8988T (cell line): ENCODE measurements at places on chromosomes 2 and 18.
A peak's percentile ranks its signal among the peaks of the same experiment; 100 is the strongest.

GRCh38 chr2:152189622-152190495, 14.3 kb upstream of the STAM2 start:
- no peak for DNase-seq

DNA sequence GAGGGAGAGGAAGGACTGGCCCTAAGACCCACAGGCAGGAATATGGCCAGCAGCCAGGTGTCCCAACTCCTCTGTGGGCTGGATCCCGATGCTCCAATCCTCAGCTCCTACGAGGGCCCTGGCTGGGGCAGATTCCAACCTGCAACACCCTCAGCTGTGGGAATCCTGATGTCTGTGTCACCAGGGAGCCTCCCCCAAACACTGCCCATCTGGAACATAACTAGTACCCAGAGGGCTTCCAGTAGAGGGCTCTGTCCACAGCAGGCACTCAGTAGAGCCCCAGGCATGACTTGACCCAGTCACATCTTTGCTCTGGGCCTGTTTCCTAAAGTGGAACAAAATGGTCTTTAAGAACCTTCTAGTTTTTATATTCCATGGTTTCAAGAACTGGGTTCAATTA, 20.6 kb upstream of the LOXHD1 start:
- DNase-seq, result peak; percentile 63

DNA sequence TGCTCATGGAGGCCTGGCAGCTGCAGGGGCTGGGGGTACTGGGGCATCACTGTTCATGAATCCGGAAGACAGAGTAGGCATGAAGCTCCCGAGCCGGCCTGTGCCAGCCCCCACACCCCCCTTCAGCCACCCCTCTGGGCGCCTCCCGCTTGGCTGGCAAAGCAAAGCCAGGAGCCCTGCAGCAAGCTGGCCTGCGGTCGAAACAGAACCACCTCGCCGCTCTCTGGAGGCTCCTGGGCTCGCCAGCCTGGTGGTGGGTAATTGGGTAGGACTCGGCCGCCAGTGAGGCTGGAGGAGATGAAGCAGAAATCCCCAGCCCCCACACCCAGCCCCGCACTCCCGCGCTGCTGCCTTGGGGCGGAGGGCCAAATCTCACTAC, 70.9 kb upstream of the GPC1 start:
- no peak for DNase-seq

DNA sequence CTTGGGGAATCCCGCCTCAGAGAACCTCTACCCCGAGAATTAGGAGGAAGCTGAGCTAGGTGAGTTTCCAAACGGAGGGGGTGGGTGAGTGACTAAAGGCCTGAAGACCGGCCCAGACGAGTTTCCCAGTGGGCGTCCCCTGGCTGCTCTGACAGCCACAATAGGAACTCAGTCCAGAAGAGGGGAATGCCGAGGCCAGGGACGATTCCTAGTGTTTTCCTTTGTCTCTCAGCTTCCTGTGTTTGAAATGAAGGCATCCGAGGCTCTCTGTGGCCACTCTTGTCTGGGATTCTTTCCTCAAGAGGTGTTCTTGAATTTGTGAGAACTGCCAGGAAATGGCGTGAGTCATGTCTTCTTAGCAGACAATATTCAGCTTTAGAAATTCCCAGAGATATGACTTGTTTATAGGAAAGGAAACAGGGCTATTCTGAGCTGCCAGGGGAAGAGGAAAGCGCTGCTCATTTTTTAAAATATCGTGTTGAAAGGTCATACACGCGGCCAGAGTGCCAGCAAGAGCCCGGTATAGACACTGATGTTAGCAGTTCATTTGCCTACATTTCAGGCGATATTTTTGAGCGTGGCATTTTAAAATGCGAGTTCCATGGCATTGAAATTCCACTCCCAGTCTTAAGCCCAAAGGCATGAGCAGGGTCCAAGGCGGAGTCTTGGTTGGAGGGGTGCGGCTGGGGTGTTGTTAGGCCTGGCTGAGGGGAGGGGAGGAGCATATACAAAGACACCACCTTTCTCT, 169.1 kb upstream of the KLF7 start:
- peak; percentile 27 for DNase-seq

DNA sequence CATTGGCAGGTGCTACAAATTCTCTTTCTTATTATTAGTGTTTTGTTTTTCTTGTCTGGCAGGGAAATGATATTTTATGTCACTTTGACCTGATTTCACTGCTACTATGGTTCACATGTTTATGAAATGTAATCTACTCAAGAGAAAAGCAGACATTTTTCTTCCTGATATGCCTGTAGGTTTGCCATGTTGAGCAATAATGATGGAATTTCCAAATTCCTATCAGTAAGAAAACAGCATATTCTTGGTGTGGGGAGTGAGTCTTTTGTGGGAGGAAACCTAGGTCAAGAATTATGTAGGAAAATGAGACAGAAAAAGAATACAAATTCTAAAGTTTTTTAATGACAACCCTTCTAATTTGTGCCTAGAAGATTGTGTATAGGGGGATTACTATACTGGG, 356.4 kb downstream of the SLC4A3 start:
- DNase-seq, result no peak

GRCh38 chr2:147646818-147647468, 197.9 kb upstream of the ACVR2A start:
- no peak for DNase-seq

- no peak for DNase-seq
Measured at GRCh38 chr2:224875841-224876240, 159.7 kb upstream of the CCDC195 start.

- DNase-seq, result no peak
Measured at GRCh38 chr18:76328140-76328539, 166.9 kb downstream of the ZNF516 start.

- no peak for DNase-seq
Measured at GRCh38 chr2:215576572-215576971, 140.7 kb upstream of the FN1 start.

DNA sequence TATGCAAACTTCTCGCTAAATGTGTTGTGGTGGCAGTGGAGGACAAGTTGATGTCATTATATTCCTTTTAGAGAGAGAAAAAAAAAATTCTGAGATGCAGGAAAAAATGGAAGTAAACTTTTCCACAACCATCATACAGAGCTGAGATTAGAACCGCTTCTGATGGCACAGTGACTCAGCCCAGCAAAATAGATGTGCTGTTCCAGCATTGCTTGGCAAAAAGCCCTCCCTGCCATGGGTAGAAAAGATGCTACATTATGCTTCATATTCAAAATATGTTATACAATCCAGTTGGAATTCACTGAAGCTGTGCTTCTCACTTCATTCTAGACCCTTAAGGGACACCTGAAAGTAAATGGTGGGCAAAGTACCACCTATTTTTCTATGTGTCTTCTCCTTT, 1047.6 kb upstream of the FANCL start:
- no peak for DNase-seq

- no peak for DNase-seq
Measured at GRCh38 chr18:35432565-35433001, 55.4 kb upstream of the ZNF396 start.

- DNase-seq, result no peak
Measured at GRCh38 chr2:43941966-43942365, 53.8 kb downstream of the LRPPRC start.

GRCh38 chr18:45839414-45840395, 14.2 kb downstream of the SIGLEC15 start:
- no peak for DNase-seq

- DNase-seq, result no peak
Measured at GRCh38 chr18:74508366-74508765, 12.2 kb downstream of the CNDP2 start.

DNA sequence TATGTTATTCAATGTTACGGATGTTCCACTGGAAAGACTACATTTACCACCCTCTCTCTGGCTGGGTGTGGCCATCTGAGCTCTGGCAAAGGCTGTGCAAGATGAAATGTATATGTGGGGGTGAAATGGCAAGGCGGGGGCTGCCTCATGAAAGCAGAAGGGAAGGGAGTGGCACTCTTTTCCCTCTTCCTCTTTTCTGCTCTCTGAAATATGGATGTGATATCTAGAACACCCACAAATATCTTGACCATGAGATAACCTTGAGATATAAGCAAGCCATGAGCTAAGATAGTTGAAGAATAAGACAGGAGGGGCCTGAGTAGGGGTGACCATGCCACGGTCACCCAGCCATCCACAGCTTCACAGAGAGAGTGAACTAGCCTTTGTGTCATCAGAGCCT, 367.8 kb upstream of the ID2 start:
- no peak for DNase-seq

DNA sequence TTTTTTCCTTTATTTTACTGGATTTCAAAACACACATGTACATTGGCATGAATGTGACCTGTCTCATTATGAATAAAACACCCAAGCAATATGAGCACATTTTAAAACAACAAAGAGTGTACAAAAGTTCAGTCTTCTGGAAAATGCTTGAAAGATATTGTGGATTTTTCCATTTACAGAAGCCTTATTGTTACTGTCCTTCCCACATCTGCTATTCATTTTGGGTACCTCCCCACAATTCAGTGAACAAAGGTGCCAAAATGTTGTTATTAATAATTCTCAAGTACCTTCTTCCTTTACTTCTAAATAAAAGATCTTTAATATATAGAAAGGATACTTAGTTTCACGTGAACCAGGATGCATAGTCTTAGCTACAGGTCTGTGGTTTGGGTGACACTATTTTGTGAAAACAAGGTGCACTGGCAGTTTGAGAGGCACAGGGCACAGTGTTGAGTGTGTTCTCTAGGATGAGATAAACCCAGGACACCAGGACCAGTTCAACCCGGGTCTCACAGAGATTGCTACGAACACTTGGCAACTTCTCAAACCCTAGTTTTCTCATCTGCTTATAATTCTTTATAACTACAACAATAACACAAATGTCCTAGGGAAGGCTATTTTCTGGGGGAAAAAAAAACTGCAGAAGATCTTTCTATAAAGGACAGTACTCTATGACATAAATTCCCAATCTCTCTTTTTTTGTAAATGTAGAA, 84.5 kb upstream of the GALNT5 start:
- no peak for DNase-seq

GRCh38 chr18:23838801-23839366, 149.6 kb downstream of the LAMA3 start:
- DNase-seq, result no peak
